ENCODE measurements at places on chromosomes 6 and 20.

- DNase-seq, result no peak
Measured at GRCh38 chr6:73985891-73986290, 289.9 kb downstream of the CD109 start.

GRCh38 chr6:12528581-12529363 lies 187.8 kb upstream of the PHACTR1 start:
- DNase-seq, result no peak

- DNase-seq, result no peak
Measured at GRCh38 chr6:54353975-54354374, 45.7 kb downstream of the TINAG start.

- no peak for DNase-seq
Measured at GRCh38 chr6:21067521-21067920, 526.0 kb upstream of the SOX4 start.

DNA sequence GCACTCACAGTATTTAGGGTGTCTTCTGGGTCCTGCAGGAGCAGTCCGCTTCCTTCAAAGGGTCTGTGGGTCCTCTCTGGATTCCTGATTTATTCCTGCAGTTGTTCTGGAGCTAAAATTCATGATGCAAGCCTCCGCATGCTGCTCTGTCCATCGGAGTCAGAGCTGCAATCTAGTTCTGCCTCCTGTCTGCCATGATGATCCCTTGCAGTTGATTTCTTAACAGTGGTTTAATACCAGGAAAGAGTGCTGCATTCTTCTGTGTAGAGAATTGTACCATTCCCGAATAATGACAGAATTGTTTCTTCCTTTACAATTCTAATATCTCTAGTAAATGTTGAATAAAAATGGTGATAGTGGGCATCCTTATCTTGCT lies 72.0 kb upstream of the B3GAT2 start:
- no peak for DNase-seq

DNA sequence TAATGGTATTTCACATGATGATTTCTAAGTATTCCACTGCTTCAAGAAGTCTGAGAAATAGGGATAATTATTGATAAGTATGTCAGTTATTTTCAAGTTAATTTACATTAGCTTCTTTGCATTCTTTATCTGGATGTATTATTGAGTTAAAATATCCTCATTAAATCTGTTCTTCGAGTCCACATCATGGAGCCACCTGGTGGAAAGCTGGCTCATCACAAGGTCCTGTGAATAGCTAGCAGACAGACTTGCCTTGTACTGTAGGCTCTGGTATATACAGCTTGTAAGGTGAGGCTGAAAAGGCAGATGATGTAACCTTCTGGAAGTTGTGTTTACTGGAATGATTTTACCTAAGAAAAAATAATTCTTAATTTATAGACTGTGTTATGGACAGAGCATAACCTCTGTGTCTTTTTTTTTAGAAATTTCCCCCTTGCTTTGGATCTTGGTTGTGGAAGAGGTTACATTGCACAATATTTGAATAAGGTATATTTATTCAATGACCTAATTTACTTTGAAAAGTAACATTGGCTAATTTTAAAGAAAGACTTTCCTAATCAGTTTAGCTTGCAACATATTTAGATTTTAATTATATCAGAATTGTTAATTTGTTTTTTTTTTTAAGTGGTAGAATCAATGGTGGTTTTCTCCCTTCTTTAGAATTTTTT lies 3.5 kb downstream of the NDUFAF5 start:
- no peak for DNase-seq

- DNase-seq, result no peak
Measured at GRCh38 chr20:20253744-20254330, 114.1 kb upstream of the INSM1 start.

GRCh38 chr6:164068527-164068926 lies 654.0 kb downstream of the QKI start:
- DNase-seq, result no peak

DNA sequence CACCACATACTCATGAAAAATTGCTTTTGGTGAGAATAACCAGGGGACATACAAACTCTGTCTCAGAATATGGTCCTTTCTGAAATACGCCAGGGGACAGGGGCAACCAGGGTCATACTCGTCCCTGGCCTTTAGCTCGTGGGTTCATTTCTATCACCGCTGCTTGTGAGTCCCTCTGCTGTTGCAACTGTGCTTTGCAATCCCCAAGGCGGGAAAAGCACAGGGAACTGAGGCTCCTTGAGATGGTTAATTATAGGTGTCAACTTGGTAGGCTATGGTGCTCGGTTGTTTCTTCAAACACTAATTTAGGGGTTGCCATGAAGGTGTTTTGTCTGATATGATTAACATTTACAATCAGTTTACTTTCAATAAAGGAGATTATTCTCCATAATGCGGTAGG lies 51.6 kb downstream of the RFPL4B start:
- no peak for DNase-seq

- peak; percentile 27 for DNase-seq
Measured at GRCh38 chr20:4091490-4092479, 76.4 kb upstream of the RNF24 start.

DNA sequence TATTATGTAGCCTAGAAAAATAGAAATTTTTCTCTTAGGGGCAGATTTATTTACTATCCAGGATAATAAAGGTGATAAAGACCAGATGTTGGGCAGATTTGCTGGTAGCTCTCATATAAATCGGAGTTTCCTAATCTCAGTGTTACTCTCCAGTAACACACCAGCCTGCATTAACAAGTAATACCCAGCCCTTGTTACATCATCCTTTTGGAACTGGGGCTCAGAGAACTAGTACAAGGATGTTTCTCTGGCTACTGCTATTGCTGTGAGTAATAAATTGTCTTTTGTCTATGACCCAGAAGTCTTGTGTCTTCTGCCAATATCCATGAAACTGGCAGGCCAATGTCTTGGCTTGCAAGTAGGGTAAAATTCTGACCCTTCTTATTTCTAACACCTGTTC lies 16.8 kb downstream of the TPD52L1 start:
- DNase-seq, result no peak

- no peak for DNase-seq
Measured at GRCh38 chr6:95687839-95688238, 110.5 kb downstream of the MANEA start.

GRCh38 chr20:6504179-6504578 lies 263.3 kb upstream of the BMP2 start:
- no peak for DNase-seq

DNA sequence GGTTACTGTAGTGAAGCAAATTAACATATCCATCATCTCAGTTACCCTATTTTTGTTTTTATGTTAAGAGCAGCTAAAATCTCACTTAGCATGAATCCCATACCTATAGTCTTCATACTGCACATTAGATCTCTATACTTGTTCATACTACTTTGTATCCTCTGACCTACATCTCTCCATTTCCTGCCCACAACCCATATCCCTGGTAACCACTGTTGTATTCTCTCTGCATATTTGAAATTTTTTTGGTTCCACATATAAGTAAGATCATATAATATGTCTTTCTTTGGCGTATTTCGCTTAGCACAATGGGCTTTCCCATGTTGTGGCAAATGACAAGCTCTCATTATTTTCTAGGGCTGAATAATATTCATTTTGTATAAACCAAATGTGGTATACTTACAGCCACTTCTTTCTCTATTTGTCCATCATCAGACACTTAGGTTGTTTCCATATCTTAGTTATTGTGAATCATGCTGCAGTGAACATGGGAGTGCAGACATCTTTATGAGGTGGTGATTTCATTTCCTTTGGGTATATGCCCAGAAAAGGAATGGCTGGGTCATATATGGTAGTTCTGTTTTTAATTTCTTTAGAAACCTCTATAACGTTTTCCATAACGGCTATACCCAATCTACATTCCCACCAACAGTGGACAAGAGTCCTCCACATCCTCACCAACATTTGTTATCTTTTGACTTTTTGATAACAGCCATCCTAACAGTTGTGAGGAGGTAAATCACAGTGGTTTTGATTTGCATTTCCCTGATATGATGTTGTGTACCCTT lies 39.8 kb downstream of the BACH2 start:
- DNase-seq, result no peak

DNA sequence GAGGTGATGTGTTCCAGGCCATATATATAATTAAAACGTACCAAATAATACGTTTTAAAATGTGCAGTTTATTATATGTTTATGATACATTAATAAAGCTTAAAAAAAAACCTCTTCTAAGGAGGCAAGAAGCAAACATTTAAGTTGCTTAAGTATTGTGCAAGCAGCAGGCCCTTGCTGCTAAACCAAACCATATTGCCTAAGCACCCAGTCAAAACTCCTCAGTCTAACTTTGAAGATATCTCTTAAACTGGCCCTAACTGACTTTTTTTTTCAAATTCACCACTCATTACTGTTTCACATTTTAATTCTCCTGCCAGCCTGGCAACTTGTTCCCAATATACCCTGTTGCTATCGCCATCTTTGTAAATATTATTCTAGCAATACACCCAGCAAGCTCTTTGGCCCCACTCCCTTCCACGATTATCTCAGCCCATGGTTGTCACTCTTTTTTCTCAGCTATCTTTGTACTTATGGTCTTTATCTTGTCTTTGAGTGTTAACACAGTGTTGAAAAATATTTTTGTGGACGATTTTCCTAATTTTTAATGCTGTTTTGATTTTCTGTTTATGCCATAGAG lies 60.9 kb downstream of the C6orf58 start:
- DNase-seq, result no peak

- DNase-seq, result no peak
Measured at GRCh38 chr20:47276851-47277534, 79.5 kb downstream of the ZMYND8 start.

- DNase-seq, result no peak
Measured at GRCh38 chr6:89360415-89360999, 8.0 kb upstream of the UBE2J1 start.

DNA sequence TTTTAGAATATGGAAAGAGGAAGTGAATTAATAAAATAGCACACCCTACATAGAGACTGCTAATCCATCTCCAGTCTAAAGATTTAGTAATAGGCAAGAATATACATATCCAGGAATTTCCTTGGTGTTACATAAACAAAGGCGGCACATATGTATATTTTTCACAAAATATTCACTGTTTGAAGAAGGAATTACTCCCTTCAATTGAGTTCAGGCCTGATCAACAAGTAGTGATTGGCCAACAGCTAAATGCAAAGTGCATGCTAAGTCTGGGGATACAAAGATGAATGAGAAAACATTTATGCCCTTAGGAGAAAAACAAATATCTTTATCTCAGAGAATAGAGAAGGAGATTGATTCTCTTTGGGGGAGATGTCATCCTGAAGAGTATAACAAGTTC lies 6.5 kb upstream of the HCRTR2 start:
- DNase-seq, result no peak

DNA sequence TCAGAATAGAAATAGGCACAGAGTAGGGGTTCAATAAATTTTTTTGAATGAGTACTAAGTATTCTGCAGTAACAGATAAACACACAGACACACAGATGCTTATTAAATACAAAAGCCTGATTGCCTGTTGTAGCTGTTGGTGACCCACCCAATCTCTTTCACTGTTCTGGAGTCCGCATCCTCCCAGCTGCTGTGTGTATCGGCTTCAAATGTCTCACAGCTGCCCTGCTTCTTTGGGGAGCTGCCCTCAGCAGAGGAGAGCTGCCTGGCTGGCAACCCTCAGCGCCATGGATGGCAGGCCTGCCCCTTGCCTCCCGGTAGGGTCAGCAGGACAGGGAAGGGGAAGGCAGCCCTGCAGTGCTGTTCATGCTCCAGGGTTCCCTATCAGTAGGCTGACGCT lies 85.9 kb upstream of the PRND start:
- no peak for DNase-seq

- DNase-seq, result no peak
Measured at GRCh38 chr6:39792540-39793450, 619 bp downstream of the DAAM2 start.

DNA sequence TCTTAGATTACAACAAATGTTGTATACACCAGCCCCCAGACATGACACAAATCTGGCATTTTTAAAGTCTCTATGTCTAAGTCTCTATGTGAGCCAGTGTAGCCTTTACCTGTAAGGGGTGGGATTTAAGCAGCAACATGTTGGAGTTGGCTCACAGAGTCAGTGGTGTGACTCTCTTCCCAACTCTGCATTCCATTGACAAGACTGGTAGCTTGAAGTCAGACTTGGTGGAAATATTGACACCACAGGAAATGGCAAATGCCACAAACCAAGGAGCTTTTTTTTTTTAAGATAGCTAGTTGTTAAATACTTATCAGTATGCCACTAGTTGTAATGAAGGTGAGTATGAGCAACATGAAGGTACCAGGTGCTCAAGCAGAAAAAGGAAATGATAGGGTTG lies 103.1 kb upstream of the SMLR1 start:
- no peak for DNase-seq

DNA sequence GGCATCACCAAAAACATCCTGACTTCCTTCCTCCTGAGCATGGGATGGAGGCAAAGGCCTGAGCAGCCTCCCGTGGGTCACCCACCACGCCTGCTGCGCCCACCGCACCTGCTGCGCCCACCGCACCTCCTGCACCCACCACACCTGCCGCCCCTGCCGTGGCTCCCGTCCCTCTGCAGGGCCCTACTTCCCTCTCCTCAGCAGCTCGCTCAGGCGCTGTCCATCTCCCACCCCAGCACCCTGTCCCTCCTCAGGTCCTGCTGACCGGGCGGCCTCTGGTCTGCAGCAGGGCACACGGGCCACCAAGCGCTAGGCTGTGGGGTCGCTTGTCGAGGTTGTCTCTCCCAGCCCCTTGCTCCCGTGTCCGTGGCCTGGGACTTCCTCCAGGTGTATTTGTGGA lies 72.7 kb upstream of the SLCO4A1 start:
- DNase-seq, result no peak

- no peak for DNase-seq
Measured at GRCh38 chr6:46370622-46371021, 120.6 kb downstream of the RCAN2 start.

GRCh38 chr20:57450419-57450818 lies 59.2 kb downstream of the RBM38 start:
- DNase-seq, result no peak

DNA sequence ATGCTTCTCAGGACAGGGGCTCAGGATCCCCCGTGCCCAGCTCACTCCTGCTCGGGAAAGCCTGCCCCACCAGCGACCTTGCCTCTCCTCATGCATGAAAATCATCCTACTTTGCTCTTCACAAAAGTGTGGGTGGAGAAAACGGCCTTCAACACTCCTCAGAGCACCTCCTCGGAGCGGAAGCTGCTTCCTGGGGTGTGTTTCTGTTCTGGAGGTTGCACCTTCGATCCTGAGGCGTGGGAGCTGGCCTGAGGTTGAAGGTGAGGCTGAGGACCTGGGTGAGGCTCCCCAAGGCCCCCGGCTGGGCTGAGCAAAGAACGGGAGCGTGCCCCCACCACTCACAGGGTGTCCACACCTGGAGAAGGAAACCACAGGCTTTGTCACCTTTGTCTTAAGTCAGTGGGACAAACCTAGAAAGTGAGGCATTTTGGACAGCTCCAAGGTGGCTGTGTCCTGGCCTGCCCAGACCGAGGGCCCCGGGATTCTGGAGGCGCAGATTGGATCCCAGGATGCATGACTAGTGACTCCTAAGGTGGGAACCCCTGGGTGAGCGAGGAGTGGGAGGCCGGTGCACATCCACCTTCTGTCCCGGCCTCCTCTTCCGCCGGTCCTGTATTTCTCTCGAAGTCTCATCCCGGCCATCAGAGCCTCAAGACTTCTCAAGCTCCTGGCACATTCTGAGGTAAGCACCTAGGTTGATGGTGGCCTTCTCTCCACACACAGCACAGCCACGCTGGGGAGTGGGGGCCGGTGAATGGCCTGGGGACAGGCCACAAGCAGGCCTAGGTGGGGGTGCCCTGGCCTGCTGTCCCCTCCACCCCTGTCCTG lies 104.7 kb downstream of the TMEM242 start:
- no peak for DNase-seq
